Activated T-cell treated with anti-CD3 and anti-CD28 coated beads, Interleukin-2, amount 50 U/mL, for 72 hours (primary cell): ENCODE measurements at places on chromosomes 4 and X.

GRCh38 chr4:87559090-87559837 lies 30.1 kb upstream of the SPARCL1 start:
- DNase-seq: peak; percentile 55

DNA sequence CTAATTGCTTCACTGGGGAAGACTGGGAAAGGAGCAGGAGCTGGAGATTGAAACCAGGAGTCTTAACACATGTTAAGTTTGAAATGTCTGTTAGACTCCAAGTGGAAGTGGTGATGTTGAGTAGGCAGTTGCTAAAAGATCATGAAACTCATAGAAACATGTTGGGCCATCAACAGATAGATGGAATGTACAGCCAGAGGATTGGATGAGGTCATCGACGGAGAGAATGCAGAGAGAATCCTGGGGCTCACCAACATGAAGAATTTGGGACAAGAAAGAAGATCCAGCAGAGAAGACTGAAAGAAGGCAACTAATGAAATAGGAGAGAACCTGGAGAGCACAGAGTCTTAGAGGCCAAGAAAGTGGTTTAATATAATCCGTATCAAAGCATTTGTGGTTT lies 19.4 kb upstream of the TSPAN5 start:
- no peak for DNase-seq

DNA sequence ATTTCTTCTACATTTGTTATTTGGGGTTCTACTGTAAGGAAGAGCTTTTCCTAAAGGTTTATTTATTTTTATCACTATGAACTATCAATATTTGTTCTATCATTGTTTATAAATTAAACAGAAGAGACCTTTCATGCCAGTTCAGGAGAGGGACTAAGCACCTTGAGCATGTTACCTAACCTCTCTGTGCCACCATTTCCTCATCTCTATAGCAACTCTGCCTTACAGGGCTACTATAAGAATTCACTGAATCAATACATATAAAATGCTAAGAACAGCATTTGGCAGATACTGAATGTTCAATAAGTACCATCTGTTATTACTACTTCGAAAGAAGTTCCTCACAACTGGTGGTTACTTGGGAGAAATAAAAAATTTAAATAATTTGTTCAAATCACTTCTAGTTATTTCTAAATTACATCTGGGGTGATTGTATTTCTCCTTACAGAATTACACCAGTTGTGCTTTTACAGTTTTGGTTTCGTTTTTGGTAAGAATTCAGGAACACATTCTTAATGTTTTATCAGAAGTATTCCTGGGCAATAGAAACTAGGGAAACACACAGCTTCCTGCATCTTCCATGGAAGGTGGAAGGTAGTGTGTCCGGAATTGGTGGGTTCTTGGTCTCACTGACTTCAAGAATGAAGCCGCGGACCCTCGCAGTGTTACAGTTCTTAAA lies 32.9 kb downstream of the EREG start:
- no peak for DNase-seq

DNA sequence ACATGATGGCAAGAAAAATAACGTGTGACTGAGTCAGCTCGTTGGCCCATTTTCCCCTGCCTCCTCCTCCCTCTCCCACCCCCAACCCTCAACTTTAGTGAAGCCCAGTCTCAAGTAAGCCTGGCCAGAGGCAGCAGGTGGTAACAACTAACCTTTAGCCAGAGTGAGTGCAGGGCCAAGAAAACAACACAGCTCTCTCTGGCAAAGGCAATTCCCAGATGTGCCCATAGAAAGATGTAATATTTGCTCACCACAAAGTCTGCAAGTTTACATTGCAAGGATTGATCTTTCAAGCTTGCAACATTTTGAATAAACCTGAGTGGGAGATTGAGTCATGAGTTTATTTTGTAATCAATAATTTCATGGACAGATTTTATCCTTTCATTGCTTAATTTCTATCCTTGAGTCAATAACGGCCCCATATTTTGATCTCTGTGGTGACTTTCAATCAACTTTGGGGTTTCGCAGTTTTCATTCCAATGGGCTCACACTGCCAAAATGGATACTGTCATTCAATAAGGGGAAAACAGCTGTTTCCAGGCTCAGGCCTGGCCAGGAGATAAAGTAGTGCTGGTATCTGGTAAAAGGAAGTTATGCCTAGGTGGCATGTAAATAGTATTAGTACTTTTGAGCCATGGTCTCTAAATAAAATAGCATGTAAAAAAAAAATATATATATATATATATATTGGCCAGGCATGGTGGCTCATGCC lies 130.7 kb upstream of the TMEM164 start:
- DNase-seq: no peak

- no peak for DNase-seq
Observed at GRCh38 chr4:67393699-67394281, 151.5 kb downstream of the CENPC start.

- DNase-seq: no peak
Observed at GRCh38 chrX:16978193-16978984, 31.9 kb downstream of the REPS2 start.

- no peak for DNase-seq
Observed at GRCh38 chrX:109934434-109934833, 68.5 kb upstream of the TMEM164 start.

GRCh38 chr4:159725571-159725970 lies 622.7 kb downstream of the RAPGEF2 start:
- DNase-seq: no peak

- no peak for DNase-seq
Observed at GRCh38 chr4:60934566-60935295, 265.4 kb upstream of the ADGRL3 start.

DNA sequence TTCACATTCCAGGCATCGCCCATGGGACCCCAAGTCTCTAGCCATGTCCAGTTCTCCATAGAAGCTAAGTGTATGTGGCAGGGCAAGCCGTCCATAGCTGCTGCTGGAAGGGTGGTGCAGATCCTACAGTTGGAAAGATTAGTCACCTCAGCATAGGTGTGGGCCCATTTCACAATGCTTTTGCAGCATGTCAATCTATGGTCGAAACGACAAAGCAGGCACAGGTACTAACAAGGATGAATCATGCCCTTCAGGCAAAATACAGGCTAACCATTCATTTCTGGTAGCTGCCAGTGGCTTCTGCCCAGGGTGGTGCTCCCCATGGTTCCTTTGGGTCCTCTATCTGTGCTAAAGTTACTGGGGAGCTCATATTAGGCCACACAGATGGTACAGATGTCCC lies 225.2 kb downstream of the ADGRL3 start:
- no peak for DNase-seq

DNA sequence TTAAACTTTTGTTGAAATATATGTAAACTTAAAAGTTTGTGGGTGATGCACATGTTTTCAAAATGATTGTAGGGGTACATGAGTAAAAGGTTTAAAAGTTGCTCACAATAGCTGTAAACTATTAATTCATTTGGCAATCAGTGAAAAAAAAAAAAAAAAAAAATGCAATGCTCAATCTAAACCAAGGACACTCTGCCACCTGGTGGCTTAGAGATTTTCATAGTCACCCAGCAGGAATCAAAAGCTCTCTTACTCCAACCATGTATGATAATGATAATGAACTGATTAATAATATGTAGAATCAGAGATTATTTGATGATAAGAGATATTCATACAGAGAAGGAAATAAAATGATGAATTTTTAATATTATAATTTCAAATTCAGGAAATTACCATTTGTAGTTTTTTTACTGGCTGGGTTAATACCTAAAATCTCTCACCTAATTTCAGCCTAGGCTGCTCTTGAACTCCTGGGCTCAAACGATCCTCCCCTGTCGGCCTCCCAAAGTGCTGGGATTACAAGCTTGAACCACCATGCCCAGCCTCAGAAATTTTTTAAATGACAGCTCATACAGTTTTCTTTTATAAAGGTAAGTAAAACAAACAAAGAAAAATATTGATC lies 46.9 kb upstream of the SLC25A4 start:
- DNase-seq: peak; percentile 14

DNA sequence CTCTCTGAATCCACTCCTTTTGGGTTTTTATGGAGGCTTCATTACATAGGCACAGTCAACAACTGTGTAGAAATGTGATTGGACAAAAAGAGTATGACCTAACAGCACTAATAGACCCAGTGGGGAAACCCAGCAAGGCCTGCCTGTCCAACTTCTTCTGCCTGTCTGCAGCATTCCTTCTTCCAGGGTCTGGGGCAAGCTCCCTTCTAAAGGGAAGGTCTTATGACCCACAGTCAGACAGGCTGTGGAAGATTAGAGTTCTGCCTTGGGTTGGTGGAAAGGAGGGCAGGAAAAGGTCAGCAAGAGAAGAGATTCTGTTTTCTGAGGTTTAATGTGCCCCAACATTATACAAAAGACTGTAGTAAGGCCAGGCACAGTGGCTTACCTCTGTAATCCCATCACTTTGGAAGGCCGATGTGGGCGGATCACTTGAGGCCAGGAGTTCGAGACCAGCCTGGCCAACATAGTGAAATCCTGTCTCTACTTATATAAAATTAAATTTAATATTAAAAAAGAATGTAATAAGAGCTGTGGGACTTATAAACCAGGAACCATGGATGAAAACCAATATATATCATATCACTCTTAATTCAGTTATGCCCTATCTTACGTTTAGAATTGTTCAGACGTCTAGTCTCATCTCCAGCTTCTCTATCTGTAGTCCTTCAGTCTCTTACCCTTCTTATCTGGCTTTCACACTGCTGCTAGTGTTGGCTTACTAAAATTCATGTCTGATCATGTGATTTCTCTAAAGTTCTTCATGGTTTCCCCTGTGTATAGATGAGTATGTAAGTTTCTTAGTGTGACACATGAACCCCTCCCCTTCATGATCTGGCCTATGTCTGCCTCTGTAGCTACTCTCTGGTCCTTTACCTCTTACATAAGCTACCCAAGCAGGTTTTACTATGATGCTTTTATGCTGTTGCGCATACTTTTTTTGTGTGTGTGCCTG lies 6.2 kb downstream of the CLCN3 start:
- peak; percentile 37 for DNase-seq

DNA sequence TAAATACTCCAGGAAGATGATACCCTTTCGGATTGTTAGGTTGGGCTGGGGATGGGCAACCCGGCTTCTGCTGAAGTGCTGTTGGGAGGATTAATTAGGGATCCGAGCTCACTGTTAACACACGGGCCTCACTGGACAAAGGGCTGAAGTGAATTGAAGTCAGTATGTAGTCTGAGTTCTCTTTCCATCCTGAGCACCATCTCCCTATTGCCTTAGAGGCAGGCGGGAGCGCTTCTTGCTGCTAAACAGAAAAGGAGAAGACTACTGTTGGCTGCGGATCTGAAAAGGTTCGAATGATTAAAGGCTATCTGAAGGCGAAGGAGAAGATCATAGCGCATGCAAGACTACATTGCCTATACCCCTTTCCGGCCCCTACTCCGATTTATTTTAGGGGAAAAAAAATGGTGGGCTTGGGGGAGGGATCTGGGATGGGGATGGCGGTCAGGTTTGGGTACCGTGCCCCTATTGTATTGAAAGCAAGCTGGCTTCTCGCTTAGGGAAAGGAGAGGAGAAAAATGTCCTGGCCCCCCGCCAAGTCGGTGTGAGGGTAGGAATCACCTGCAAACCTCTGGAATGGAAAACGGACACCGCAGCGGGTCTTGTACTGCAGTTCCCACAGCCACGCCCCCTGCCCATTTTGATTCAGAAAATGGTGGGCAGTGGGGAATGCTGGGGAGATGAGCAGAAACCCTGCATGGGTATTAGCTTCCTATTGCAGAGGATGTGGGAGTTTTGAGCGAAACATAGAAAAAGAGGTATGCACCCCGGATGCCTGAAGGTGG lies 22.3 kb downstream of the MORF4L2 start:
- no peak for DNase-seq

DNA sequence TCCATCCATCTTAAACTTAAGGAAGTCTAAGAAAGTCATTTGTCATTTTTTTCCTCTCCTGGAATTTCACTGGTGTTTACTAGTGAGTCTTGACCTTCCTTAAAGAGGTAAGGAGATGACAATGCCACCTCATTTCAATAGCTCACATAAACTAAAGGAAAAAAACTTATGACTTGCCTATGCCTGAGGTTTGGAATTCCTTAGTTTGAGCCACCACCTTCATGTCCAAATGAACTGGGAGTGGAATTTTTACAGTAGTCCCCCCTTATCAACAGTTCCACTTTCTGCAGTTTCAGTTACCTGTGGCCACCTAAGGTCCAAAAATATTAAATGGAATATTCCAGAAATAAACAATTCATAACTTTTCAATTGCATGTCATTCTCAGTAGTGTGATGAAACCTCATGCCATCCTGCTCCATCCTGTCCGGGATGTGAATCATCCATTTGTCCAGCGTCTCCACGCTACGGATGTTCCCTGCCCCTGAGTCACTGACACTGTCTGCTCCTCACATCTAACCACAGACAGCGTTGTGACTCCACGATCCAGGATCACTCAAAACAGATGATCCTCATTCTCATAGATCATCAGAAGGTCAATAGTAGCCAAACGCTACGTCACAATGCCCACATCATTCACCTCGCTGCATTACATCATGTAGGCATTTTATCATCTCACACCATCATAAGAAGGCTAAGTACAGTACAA lies 177.4 kb downstream of the SH3KBP1 start:
- DNase-seq: no peak

DNA sequence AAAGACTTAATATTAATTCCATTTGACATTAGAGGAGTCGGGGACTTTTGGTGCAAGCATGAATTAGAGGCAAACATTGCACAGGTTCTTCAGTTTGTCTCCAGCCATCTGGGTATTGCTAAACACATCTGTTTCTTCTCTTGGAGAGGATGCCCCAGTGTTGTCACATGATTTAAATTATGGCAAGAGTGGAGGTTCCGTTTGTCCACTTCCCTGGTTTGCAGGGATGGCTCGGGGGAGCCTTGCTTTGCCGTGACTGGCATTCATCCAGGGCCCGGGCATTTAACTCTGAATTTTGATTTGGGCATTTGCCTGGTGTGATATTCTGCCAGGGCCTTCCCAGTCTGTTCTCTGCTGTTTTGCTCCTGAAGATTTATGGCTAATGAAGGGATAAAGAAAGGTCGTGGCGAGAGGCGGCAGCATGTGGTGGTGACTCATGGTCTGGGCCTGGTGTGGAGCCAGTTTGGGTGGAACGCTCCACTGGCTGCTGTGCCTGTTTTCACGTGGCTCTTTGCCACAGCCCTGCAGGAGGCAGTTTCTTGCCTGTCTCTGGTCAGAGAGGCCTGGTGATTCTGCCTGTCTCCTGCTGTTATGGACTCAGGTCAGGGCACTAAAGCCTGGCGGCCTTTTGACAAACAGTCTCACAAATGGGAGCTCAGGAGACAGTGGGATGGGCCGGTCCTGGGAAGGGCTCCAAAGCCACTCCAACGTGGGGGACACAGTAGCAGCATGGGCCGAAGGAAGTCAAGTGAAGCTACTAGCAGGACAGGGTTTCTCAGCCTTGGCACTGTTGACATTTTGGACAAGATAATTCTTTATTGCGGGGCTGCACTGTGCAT lies 99.4 kb upstream of the PGRMC2 start:
- DNase-seq: no peak

DNA sequence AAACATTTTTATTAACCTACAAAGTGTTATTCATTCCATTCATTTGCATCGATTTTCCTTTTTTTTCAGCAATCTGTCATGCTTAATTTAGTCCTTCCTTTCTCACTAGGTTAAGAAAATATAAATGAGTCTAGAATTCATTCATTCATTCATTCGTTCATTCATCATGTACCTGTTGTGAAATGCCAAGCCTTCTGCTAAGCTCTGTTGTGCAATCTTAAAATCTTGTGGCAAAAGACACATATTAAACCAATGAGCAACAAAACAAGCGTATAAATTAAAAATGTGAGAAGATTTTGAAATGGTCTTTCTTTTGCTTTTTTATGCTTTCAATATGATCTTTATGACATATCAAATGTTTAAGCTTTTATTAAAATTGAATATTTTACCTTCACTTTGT lies 88.6 kb upstream of the MAD2L1 start:
- DNase-seq: no peak

- no peak for DNase-seq
Observed at GRCh38 chr4:21126014-21126512, 425.8 kb downstream of the PACRGL start.
